ENCODE measurements at places on chromosomes 13 and 19. TPM values are rescaled to one million over a fixed set of nuclear protein-coding genes. Genes with fewer than 3 reads are reported as not detected.

The EPS8L1 gene
- 4.6 TPM for total RNA-seq

The CXCL17 gene
- total RNA-seq, result not detected

The ZNF66 gene
- total RNA-seq, result 2.4 TPM

The FXYD5 gene
- total RNA-seq, result 143 TPM

The REXO1 gene
- total RNA-seq, result 17.4 TPM

The GPATCH1 gene
- 5.3 TPM for total RNA-seq

The SAFB2 gene
- total RNA-seq, result 45.8 TPM

The ZNF132 gene
- 0.19 TPM for total RNA-seq

The ACP7 gene
- not detected for total RNA-seq

Measured in A375 (cell line).